Thoracic aorta (tissue), 2 donors: ENCODE measurements at places on chromosomes 13 and 19.

DNA sequence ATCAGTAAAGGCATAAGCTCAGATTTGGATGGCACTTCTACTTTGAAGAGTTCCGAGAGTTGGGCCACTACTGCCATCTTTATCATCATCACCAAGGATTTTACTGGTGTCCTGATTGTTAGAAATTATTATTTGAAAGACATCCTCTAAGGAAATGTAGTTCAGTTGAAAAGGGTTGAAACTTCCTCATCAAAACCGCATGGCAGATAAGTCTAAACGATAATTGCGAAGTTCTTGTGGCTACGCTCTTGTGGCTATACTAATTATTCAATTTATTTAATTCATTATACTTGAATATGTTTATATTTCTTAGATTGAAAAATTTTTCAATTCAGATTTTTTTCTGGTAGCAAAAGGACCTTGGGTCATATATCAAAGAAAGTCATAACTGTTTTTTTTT is 22.4 kb downstream of the TNFRSF19 start:
- DNase-seq = no peak

DNA sequence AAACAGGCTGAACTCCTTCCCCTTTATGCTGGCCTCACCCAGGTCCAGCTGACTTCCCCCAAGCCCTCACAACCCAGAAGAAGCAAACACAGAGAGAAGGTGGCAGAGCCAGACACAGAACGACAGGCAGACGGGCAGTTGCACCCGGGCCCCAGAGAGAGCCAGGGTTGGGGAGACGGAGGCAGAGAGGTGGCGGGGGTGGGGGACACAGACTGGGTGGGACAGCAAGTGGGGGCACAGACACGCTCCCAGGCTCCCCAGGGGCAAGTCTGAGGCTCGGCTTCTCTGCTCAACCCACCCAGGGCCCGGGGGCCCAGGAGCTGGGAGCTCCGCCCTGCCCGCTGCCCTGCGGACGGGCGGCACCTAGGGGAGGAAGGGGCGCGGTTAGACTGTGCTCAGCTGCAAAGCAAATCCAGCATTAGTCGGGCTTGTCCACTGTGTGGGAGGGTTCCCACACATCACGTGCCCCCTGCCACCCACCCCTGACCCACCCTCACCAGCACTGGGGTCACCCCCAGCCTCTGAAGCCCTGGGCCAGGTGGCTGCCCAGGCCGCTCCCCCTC is 31.3 kb upstream of the ASF1B start:
- DNase-seq = no peak

DNA sequence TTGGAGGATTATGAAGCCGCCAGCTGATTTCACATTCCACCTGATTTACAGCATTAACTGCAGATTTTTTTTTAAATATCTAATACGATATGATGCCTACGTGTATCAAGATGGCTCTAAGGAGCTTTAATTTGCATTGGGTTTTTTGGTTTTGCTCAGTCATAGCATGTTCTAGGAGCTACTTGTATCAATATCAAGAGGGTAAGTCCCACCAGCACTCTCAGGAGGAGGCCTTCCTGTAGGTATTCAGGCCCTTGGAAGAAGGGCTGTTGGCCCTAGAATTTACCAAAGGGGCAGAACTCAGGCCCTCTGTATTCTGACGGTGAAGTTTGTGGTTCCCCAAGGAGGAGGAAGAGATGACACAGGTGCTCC is 97.2 kb upstream of the IPO5 start:
- no peak for DNase-seq

GRCh38 chr13:84951128-84951527 is 848.1 kb downstream of the SLITRK6 start:
- DNase-seq = no peak

DNA sequence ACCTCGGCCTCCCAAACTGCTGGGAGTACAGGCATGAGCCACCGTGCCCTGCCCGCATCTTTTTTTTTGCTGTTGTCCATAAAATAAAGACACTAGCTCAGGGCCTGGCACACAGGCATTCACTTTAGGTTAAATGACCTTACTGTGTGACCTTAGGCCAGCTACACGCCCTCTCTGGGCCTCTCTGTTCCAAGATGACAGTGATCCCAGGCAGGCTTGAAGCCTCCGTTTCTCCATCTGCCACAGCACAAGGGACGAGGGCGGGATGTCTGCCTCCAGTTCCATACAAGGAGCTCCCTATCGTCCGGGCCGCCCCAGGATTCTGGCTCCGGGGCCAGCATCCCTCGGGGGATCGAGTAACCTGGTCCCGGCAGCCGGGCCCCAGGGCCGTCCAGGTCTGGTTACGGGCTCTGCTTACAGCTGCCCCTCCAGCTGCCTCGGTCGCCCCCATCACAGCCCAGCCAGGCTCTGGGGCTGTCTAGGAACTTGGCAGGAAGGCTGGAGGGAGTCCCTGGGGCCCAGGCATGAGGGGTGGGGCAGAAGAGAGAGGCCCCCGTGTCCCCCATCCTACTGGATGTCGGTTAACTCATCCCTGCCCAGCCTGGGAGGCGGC is 11.9 kb upstream of the SEMA6B start:
- no peak for DNase-seq

DNA sequence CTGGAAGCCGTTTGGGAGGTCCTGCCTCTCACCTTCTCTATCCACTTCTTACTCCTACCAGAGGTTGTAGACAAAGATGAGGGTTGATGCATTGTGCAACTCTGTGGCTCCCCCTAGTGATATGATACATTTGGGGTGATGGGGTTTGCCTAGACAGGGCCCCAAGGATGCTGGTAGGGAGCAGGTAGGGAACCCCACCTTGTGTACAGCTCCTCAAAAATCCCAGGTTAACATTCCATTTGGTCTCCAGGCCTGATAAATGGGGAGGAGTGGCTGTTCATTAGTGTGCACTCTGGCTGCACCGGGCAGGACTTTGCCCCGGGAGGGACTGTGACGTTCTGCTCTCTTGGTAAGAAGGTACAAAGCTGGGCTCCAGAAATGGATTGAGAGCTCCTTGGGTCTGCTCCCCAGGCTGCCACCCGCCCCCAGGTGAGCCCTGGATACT is 19.2 kb downstream of the SIGLEC8 start:
- no peak for DNase-seq

DNA sequence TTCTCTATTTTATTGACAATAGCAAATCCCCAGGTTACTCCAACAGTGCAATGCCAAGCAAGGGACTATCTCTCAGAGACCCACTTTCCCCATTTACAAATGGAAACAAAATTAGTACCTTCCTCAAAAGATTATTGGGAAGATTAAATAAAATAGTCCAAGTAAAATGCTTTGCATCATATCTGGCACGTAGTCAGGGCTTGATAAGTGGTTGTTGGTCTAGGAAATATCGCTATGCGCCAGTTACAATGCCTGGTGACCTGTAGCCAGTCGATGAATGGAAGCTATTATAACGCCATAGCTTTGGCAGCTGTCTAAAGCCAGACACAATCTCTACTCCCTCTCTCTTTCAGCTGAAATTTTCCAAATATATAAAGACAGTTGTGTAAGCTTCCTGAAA is 220.3 kb downstream of the RAP2A start:
- no peak for DNase-seq

- DNase-seq = no peak
These were observed 390.4 kb downstream of the RFC3 start for GRCh38 chr13:34208336-34208735.

- DNase-seq = no peak
These were observed 36.8 kb downstream of the UFM1 start for GRCh38 chr13:38386421-38386820.
